GM12878 (cell line): ENCODE measurements at places on chromosomes 7 and 10.
A peak's percentile ranks its signal among the peaks of the same experiment; 100 is the strongest.

- no peak for DNase-seq
Observed at GRCh38 chr7:22234227-22234626, 122.7 kb downstream of the RAPGEF5 start.

GRCh38 chr10:118467200-118467599, 125.1 kb upstream of the FAM204A start:
- no peak for DNase-seq

GRCh38 chr7:1800902-1801301, 130.8 kb downstream of the ELFN1 start:
- DNase-seq = no peak

DNA sequence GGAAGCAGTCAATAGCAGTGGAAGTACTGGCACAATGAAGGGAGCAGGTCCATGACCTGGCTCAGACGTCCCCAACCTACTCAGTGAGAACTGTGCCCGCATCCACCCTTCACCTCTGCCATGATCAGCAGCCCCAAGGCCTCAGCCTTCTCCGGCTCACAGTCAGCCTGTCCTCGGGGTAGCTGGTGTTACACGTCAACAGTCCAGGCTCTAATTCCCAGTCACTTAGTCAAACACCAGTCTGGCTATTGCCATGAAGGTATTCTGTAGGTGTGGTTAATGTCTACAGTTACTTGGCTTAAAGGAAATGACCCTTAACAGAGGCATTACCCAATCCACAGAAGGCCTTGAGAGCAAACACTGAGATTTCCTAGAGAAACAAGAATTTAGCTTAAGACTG, 49.1 kb downstream of the GRB10 start:
- DNase-seq = no peak

- no peak for DNase-seq
Observed at GRCh38 chr7:21617513-21617912, 74.7 kb downstream of the DNAH11 start.

DNA sequence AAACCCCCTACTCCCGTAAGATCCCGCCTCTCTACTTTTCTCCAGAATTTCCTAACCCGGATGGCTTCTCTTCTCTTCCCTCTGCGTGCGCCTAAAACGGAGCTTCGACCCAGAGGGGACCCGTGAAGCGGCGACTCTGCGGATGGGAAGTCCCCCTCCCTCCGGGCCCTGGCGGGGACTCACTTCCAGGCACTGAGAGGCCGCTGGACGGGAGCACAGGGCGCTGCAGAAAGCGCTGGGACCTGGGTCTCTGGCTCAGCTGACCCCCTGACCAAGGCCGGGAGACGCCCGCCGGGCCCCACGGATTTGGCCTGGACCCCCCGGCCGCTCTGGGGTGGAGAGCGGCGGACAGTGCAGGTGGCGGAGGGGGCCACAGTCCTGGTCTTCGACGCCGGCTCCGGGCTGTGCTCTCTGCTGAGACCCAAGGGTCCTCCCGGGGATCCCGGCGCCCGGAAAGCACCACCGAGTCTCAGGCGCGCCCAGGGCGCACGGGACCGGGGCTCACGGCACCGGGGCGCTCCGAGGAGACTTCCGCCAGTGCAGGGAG, 688 bp upstream of the FOXL3 start:
- no peak for DNase-seq

- no peak for DNase-seq
Observed at GRCh38 chr7:94028768-94029167, 24.6 kb upstream of the BET1 start.

DNA sequence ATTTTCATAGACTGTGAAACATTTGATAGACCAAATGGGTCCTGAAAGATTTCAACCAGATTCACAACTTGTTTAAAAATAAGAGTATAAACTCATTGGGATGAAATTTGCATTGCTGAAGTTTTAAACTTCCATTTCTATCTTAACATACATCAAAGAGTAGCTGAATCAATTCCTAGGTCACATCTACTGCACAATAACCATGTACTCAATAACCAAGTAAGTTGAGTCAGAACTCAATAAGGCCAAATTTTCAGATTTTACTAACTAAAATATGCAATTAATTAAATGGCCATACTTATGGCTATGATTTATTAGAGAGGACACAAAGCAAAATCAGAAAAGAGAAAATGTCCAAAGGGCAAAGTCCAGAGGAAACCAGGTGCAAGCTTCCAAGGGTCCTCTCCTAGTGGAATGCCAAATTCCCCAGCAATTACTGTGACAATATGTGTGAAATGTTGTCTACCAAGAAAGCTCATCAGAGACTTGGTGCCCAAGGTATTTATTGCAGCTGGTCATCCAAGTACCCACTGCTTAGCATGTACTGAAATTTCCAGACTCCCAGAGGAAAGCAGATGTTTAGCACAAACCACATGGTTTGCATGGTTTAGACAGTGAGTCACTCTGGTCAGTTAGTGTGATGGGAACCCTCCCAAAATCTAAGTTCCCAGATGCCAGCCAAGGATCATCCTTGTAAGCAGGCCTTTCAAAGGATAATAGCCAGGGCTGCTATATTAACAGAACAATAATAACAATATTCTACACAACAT, 238.9 kb downstream of the IPMK start:
- DNase-seq = no peak

DNA sequence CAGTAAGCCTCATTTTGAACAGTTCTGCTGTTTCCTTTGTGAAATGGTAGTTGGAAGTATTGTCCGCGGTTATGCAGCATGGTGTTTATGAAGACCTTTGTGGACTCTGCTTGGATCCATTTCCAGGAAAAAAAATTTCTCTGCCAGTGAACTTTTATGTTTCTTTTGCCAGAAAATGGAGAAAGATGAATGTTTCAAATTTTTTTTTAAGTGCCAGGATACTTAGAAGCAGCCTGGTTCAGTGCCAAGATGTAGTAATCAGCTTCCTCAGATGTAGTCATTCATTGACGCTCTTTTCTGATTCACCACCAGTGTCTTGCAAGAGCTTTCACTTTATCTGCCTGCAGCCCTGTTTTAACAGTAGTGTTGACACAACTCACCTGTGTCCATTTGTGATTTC, 258.2 kb downstream of the SDK1 start:
- DNase-seq = no peak

GRCh38 chr7:46390042-46390441, 469.0 kb upstream of the IGFBP3 start:
- DNase-seq = no peak

- DNase-seq = peak; percentile 88
Observed at GRCh38 chr7:44633254-44634186, 27.1 kb downstream of the OGDH start.

DNA sequence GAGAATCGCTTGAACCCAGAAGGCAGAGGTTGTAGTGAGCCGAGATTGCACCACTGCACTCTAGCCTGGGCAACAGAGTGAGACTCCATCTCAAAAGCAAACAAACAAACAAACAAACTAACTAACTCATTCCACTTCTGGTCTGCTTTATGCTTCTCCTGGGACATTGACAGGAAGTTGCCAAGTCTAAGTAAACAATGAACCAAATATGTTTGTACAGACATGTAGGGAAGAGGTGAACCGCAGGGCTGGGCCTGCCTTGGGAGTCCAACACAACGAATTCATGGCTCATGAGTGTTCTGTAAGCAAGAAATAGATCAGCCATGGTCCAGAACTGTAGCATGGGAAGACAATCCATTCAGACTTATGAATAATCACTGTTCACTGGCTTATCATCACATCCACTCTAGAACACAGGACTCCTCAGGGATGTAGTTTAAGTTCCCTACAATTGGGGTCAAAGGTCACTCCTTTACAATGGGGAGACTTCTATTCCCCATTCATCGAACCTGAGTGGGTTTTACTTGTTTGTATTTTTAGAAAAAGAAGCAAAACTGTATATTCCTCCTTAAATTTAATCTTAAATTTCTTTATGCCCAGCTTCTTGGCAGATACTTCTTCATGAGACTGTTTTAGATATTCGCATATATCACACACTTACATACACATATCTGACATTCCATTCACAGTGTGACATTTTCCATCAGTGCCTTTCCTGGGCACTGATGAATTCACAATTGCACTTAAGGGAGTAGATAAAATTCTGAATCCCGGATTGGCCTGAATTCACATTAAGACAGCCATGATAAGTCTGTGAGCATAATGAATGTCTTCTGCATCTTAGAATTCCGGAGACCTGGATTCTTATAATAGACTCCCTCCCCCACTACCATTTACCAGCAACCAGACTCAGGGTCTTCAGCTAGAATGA, 159.1 kb upstream of the EEPD1 start:
- DNase-seq = no peak

GRCh38 chr10:71337219-71337701, 18.2 kb downstream of the SLC29A3 start:
- DNase-seq = no peak

GRCh38 chr7:148572067-148572522, 18.5 kb upstream of the C7orf33 start:
- DNase-seq = no peak

GRCh38 chr7:105496521-105496920, 25.6 kb downstream of the PUS7 start:
- DNase-seq = no peak

DNA sequence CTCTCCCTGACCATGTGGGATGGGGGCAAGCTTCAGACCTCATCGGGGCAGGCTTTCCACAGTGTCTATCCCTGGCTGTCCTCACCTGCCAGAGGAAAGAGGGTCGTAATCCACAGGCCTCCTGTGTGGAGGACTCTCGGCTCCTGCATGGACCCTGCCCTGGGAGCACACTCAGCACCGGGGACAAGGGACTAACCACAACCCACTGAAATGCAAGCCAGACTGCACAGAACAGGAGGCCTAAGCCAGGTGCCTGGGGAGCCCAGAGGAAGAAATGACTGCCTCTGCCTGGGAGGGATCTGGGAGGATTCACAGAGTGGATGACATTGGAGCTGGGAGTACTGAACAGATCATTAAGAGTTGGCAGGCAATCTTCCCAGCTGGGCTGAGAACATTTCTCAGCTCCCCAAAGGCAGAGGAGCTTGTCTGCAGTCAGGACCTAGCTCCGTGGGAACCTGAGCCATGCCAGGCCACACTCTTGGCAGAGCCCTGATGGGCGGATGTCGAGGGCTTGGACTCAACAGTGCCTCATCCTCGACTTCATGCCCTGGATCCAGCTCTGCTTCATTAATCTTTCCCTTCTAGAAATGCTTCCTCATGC, 213.4 kb downstream of the USP6NL start:
- no peak for DNase-seq

GRCh38 chr7:133649593-133649992, 396.7 kb downstream of the EXOC4 start:
- no peak for DNase-seq

DNA sequence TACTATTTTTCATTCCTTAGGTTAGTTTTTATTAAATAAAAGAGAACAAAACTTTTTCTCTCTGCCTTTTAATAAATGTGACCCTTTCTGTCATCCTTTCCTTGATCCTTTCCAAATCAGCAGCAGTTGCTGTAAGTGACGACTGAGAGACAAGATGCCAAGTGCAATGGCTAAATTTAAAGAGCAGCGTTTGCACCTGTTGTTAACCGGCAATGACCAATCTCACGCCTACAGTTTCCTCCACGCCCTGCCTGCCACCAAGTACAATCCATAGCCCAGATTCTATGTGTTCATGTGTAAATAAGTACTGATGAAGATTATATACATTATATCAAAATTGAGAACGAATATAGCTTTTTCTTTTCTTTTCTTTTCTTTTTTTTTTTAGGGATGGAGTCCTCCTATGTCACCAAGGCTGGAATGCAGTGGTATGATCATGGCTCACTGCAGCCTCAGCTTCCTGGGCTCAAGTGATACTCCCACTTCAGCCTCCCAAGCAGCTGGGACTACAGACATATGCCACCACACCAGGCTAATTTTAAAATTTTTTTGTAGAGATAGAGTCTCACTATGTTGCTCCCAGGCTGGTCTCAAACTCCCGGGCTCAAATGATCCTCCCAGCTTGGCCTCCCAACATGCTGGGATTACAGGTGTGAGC, 6.5 kb upstream of the MCU start:
- DNase-seq = no peak

GRCh38 chr7:55490099-55490498, 82.2 kb downstream of the VOPP1 start:
- DNase-seq = no peak

DNA sequence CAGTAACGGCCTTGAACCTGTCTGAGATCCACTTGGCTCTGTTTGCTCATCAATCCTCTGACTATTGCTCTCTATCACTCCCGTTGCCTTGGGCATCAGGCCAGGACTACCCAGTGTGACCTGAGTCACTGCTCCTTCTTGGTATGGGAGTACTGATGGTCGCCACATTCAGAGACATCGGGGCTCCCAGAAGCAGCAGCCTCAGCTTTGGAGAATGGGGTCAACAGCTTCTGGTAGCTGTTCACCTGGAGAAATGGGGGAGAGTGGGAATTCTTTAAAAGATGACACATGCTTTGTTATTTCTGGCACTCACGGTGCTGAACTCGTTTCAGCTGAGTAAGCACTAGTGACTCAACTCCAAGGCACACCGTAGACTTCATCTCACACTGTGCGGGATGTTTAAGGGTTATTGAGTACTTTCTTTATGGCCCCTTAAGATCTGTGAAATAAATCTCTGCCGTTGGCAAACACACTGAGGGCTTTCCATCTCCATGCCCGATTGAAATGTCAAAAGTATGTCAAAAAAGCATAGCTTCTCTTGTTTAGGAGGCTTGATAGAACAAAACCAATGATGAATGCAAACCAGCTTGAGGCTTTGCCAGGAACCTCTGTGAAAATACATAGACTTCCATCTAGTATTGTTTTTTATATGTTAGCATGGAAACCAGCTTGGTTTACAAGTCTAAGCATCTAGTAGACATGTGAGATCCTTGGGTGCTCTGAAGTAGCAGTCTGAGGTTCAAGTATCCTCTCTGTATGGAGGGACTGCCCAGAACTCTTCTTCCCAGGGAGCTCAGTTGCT, 333.1 kb downstream of the CXCL12 start:
- DNase-seq = no peak

GRCh38 chr7:75049817-75050216, 23.8 kb downstream of the RCC1L start:
- DNase-seq = no peak

GRCh38 chr10:59907918-59908807, 1.8 kb upstream of the CCDC6 start:
- DNase-seq = no peak

- DNase-seq = no peak
Observed at GRCh38 chr7:20964281-20964918, 177.7 kb upstream of the SP8 start.

DNA sequence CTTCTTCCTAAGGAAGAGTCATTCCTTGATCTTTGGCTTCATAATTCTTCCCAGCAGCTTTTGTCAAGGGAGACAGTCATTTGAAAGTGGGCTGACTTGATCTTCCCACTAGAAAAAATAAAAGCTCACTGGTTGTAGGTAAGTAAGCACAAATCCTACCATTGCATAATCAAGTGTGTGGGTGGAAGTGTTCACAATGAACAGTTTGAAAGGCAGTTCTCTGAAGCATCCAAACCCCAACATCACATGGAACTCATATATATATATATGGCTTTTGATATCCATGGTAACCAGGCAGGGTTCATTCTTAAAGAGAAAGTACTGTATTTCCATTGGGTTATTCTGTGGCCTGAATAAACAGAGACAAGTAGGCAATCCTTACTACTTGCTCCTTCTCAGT, 51.6 kb downstream of the ARMH3 start:
- no peak for DNase-seq

GRCh38 chr10:25815999-25816768, 117.8 kb upstream of the MYO3A start:
- no peak for DNase-seq
